ENCODE measurements at places on chromosomes 4 and X.

DNA sequence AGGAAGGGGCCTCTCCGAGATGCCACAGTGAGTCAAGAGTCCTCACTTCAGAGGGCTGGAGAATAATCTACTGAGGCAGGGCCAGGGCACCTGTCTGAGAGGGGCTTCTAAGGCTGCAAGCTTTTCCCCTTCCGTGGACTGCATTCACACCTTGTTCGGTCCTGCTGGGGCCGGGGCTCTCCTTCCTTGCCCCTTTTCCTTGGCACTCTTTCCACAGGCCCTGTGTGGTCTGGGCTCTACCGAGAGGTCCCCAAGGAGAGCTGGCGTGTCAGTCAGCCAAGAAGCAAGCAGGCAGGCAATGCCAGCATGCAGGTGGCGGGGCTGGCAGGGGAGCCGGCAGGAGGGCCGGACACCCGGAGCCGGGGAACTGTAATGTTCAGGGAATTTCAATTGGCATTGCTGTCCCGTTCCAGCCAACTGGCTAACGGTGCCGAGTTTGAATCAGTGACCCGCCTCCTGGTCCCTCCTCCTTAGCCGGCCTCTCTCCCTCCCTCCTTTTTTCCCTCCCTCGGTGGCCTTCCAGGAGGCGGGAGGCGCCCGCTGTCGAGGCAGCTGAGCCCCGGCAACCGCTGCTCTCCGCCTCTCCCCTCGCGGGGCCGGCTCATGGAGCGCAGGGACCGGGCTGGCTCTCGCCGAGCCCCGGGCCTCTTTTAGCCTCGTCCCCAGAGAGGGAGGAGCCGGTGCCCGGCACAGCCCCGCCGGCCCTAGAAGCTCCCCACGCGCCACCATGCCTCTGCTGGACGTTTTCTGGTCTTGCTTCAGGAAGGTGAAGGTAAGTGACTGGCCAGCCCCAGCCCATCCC is at the start of gene STARD8:
Gene STARD8 (plus strand): TSS at position 511 of the 802 bp plus-strand sequence. CDS start 217 bp downstream, at position 728.
- no peak for DNase-seq

GRCh38 chr4:118124997-118125396 is 90.7 kb downstream of the NDST3 start:
- DNase-seq = no peak

GRCh38 chrX:75228854-75229253 is 45.0 kb upstream of the UPRT start:
- no peak for DNase-seq

DNA sequence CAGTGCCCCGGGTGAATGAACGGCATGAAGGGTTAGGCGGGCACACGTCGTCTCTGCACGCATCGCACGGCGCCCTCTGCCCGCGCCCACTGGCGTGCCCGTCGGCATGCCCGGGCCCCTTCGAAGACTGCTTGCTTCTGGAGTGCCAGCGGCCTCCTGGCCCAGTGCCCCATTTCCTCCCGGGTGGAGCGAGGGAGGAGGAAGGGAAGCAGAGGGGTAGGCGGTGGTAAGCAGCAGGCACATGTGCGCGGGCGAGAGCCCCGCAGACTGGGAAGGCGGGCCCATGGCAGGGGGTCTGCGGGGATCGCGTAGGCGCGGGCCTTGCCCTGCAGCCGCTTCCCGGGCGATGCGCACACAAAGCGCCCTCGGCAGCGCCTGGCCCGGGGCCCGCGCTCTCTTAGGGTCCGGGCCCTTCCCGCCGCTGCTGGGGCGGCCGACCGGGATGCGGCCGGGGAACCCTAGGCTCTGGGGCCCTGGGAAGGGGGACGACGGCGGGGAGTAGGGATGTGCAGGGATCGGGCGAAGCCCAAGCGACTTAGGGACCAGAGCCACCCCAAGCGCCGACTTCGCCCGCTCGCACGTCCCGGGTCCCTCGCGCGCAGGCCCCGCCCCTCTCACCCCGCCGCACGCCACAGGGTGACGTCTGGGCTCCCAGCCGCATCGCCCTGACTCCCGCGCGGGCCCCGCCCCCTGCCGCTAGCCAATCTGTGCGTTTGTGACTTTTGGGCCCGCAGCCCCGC is 866 bp upstream of the EMD start:
- DNase-seq = no peak

GRCh38 chrX:92270936-92271855 is 492.0 kb downstream of the PCDH11X start:
- no peak for DNase-seq

DNA sequence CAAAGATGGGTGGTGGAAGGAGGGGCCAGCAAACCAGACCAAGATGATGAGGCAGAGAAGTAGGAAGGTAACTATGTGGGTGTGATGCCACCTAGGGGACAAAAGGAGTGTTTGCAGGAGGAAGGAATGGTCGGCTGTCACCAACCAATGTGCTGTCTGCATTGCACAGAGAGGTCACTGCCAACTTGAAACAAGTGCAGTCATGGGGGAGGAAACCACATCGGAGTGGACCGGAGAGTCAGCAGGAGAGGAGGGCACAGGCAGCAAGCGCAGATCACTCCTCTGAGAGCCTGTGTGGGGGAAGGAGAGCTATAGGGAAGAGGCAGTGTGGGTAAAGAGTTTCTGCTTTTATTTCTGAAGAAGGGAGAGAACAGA is 38.5 kb upstream of the FGFBP2 start:
- no peak for DNase-seq

- peak; percentile 48 for DNase-seq
Measured at GRCh38 chrX:47384502-47384901, 14.1 kb downstream of the ZNF157 start.

DNA sequence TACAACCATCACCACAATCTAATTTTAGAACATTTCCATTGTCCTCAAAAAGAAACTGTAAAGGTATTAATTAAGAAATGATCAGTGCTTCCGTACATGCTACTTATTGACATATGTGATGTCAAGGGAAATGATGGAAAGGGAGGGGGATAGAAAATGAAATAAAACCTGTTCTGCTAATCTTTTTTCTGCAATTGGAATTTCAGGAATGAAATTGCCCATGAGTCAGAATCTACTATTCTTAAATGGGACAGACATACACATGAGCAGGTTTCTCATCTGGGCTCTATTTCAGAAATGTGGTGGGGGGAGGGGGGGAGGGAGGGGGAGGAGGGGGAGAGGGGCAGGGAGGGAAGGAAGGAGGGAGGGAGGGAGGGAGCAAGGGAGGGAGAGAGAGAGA is 91.0 kb downstream of the SHROOM4 start:
- DNase-seq = no peak

- DNase-seq = peak; percentile 18
Measured at GRCh38 chrX:119273420-119274192, 37.5 kb downstream of the PGRMC1 start.

GRCh38 chrX:52422884-52423283 is 54.1 kb downstream of the XAGE2 start:
- no peak for DNase-seq

DNA sequence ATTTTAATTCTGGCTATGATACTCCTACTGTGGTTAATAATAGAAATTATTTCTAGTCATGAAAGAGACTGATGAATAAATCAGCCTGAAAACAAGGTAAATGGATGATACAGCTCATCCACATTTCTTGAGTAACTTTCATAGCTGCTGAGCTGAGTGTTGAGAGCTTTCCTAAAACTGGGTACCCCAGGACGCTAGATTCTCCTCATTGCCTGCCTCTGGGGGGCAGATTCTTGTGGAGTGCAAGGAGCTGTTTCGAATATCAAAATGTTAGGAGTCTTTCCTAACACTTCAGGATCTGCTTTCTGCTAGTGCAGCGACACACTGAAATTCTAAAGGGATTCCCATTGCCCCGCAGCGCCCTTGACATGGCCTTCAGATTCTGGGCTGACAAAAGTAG is 2.1 kb downstream of the MND1 start:
- no peak for DNase-seq

DNA sequence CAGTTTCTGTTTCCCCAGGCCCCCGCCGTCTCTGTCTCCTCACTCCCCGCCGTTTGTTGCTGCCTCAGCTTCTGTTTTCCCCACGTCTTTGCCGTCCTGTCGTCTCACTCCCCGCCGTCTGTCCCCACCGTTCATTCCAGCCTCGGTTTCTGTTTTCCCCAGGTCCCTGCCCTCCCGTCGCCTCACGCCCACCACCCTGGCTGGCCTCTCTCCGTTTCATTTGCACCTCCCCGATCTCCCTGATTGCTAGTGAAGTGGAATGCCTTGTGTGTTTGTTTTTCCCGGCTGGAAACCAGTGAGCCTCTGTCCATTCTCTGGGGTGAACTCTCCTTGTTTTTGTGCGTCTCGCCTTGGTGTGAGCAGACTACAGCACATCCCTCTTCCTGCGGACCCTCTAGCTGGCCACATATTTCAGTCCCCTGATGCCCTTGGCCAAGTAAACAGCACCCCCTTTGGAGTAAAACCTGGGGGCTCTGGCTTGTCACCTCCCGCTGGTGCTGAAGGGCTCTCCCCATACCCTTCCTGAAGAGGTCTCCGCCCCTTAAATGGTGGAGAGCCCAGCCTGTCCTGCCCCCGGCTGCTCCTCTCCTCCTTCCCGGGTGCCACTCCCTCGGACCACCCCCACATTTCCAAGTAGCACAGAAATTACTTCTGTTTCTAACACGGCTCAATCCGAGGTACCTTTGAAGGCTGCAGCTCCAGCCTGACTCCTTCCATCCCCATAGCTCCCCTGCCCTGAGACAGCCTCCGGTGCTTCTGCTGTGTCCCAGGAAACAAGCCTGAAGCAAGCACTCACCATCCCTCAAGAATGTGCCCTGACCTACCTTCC is 13.2 kb downstream of the TMEM175 start:
- no peak for DNase-seq

- DNase-seq = no peak
Measured at GRCh38 chr4:62135565-62136156, 935.5 kb downstream of the ADGRL3 start.

DNA sequence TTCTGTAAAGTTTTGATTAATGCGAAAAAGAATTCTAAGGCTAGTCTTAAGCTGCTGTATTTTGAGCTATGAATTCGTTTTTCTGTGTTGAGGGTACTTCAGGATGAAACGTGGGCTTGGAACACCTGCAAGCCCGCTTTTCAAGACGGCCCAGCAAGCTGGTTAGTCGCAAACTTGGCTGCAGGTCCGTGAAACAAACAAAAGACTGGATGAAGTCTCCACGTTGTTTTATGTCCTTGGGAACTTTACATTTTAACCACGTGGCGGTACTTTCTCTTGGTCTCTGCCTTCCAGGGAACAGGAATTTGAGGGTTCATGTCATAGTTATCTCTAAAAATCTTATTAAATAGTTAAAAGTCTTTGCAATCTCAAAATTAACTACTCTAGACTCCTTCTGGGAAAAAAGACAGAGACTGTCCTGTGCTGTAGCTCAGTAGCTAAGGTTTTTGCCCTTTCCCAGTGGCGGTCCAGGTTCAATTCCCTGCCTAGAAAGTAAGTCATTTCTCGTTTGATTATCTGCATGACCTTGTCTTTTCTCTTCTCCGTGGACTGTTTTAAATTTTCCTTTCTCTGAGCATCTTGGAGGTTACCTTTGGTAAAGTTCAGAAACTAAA is 21.0 kb downstream of the TENM3 start:
- no peak for DNase-seq

DNA sequence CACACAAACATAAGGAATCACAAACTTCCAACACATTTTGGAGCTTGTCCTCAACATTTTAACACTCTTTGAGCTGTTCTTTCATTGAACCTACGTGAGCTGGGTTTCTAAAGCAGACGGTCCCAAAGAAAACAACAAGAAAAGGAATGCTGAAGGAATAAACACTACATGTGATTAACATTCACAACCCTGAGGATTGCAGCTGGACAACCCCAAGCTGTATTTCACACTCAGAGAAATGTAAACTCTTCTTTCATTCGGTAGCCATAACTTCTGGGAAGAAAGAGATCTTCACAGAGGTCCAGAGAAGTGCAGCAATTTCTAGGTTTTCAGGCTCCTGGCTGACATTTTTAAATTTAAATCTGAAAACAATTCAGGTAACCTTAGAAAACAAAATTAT is 130.2 kb downstream of the CFAP299 start:
- no peak for DNase-seq

GRCh38 chr4:153520801-153521329 is 54.7 kb downstream of the TMEM131L start:
- no peak for DNase-seq

DNA sequence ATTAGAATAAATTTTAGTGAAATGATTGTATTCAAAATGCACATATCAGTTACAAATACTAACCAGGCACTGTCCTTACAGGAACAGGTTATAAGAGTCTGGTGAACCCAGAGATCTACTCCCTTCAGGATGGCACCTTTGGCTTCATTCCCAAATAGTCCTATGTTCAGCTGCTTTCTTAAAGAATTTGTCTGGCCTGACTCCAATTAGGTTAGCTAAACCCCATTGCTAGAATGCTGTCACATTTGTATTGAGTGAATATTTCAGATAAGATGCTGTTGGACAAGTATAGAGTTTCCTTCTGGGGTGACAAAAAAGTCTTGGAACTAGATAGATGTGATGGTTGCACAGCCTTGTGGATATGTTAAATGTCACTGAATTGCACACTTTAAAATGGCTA is 69.4 kb downstream of the EFHC2 start:
- DNase-seq = no peak

- no peak for DNase-seq
Measured at GRCh38 chr4:78599147-78599546, 47.6 kb downstream of the ANXA3 start.

- peak; percentile 8 for DNase-seq
Measured at GRCh38 chr4:185587427-185588161, 52.3 kb upstream of the PDLIM3 start.

GRCh38 chrX:20838477-20838876 is 535.7 kb upstream of the CNKSR2 start:
- DNase-seq = no peak

DNA sequence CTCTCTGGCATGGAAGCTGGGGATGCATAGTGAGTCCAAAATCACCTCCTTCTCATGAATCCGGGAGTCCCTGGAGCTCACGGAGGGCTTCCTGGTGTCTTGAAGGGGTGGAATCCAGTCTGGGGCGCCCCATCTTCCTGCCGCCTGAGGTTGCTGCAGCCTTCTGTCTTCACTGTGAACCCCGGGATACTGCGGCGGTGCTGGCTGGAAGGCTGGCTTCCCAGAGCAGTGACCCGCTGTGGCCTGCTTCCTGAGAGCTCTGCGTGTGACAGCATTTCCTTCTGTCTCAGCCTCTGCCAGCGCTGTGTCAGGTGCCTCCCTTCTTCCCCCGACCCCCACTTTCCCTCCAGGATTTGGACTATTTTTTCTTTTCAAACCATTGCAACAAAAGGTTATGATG is 98.8 kb upstream of the STOX2 start:
- DNase-seq = no peak

- DNase-seq = no peak
Measured at GRCh38 chrX:51608766-51609165, 9.9 kb downstream of the CENPVL3 start.

GRCh38 chr4:81049330-81049729 is 18.8 kb downstream of the BMP3 start:
- DNase-seq = no peak

DNA sequence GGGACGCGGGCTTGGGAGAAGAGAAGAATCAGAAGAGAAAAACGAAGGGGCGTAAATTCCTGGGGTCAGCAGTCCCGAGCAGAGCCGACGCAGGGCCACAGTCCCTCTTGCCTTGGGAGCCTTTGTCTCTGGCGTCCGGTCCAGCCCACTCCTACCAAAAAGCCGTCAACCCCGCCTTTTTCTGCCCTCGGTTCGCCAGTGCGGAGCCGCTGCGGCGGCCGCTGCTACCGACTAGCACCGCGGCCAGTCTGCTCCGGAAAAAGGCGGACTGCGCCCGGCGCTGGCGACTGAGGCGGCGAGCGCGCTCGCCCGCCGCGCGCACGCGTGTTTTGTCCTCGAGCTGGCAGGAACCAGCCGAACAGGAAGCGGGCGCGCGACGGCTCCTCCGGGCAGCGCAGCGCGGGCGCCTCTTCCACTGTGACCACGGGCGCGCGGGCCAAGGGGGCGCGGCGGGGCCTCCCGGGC is 502 bp downstream of the HNRNPDL start:
- peak; percentile 73 for DNase-seq
